Mesothelial cell of epicardium (in vitro differentiated cells): ENCODE measurements at places on chromosomes 6 and 20. TPM values are rescaled to one million over a fixed set of nuclear protein-coding genes. Genes with fewer than 3 reads are reported as not detected.
A peak's percentile ranks its signal among the peaks of the same experiment; 100 is the strongest.

GRCh38 chr6:108570517-108570916, 9.8 kb downstream of the FOXO3 start:
- DNase-seq, result no peak
- H3K27ac ChIP-seq, result no peak overlapping the region
- H3K4me3 ChIP-seq, result no peak overlapping the region
- peaks cover 37% of the 10 kb centered on the region for H3K36me3 ChIP-seq
- peaks cover 3% of the 10 kb centered on the region for H3K27me3 ChIP-seq
- peaks cover 28% of the 10 kb centered on the region for H3K4me1 ChIP-seq

GRCh38 chr6:152404936-152405595, 232.1 kb downstream of the SYNE1 start:
- H3K27me3 ChIP-seq, result no peaks in the 10 kb centered on the region
- no peak overlapping the region for H3K27ac ChIP-seq
- H3K4me3 ChIP-seq, result no peak overlapping the region
- DNase-seq, result no peak

SALL4 gene
- 14.8 to 20.5 TPM (median 18.9 TPM) in 3 replicates for total RNA-seq

EPB41L1 gene
- 42.8 to 44.3 TPM (median 43.1 TPM) in 3 replicates for total RNA-seq

ULBP1 gene
- total RNA-seq, result 0.07 to 0.11 TPM (median 0.11 TPM) in 3 replicates

- H3K27me3 ChIP-seq, result peaks cover 15% of the 10 kb centered on the region
- peaks cover 2% of the 10 kb centered on the region for H3K4me1 ChIP-seq
- H3K4me3 ChIP-seq, result no peak overlapping the region
Observed at GRCh38 chr6:52016915-52017748, 70.3 kb downstream of the PKHD1 start.

DNA sequence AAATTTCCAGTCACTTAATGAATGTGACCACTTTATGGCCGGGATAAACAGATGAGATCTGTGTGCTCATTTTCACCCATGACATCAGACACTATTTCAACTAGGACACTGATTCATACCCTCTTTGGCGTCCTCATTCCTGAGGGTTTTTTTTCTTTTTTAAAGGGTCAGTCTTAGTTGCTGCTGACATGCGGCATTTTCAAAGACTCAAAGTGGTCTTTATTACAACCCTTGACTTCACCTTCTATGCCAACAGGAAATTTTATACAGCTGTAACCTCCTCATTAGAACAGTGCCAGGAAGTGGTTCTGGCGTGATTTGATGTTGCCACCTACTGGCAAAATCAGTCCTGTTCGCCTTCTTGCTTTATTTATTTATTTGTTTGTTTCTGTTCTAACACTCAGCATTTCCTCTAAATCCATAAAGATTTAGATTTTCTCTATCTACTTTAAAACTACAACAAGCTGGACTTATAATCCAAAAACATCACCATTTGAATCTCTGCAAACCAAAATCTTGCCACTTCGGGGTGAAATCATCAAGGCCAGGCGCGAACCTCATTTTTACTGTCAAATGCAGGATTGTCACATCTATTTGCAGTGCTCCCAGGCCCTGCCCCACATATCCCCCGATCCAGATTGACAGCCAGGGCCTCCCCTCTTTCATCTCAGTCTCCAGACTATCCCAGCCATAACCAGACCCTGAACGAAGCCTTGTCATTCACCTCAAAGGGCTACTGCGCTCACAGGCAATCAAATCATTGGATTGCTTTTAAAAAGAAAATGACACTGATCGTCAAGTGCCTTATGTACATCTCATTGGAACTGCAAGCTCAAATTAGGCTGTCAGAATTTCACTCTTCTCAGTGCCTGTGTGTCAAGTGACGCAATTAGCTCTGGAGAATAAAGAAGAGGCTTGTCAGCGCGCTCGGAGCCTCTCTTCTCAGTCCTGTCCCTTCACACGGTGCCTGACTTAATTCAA, 77.5 kb downstream of the C6orf118 start:
- no peak overlapping the region for H3K4me3 ChIP-seq
- peaks cover 7% of the 10 kb centered on the region for H3K4me1 ChIP-seq
- peaks cover 6% of the 10 kb centered on the region for H3K36me3 ChIP-seq
- H3K27ac ChIP-seq, result no peak overlapping the region

ZSCAN16 gene
- total RNA-seq, result 9.1 to 11.7 TPM (median 11.3 TPM) in 3 replicates

GRCh38 chr6:156919370-156919769, 142.2 kb downstream of the ARID1B start:
- DNase-seq, result no peak
- H3K27ac ChIP-seq, result no peak overlapping the region
- peaks cover 4% of the 10 kb centered on the region for H3K36me3 ChIP-seq
- H3K27me3 ChIP-seq, result no peaks in the 10 kb centered on the region
- H3K4me3 ChIP-seq, result no peak overlapping the region
- peaks cover 13% of the 10 kb centered on the region for H3K4me1 ChIP-seq

SIGLEC1 gene
- total RNA-seq, result 0.04 TPM in 1 of 3 replicates, not detected in the others

- H3K36me3 ChIP-seq, result peaks cover 3% of the 10 kb centered on the region
- peak overlapping the region; percentile 71 for H3K27ac ChIP-seq
- no peak for DNase-seq
- no peak overlapping the region for H3K4me3 ChIP-seq
- peaks cover 8% of the 10 kb centered on the region for H3K27me3 ChIP-seq
Observed at GRCh38 chr20:6595704-6596103, 171.8 kb upstream of the BMP2 start.

- peak; percentile 57 for DNase-seq
- H3K36me3 ChIP-seq, result no peaks in the 10 kb centered on the region
- no peaks in the 10 kb centered on the region for H3K27me3 ChIP-seq
- peak overlapping the region; percentile 1 for H3K4me3 ChIP-seq
Observed at GRCh38 chr20:4038047-4038459, 22.7 kb upstream of the RNF24 start.

DNA sequence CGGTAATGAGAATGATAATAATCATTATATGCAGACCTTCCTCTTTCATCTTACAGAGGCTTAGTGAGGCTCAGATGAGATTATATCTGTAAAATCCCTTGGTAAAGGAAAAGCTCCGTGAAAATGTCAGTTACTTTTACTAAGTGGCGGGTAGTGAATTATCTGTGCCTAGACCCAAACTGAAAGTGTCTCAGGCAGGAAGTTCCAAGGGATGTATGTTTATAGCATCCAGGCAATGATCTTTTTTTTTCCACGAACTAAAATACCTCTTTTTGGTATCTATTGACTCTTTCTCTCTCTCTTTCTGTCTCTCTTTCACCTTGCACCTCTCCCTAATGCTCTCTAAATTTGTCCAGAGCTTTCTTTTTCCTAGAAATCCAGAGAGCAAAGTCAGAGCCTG, 5.0 kb downstream of the TCF21 start:
- peak overlapping the region; percentile 77 for H3K27ac ChIP-seq
- DNase-seq, result no peak
- H3K4me3 ChIP-seq, result peak overlapping the region; percentile 53
- H3K27me3 ChIP-seq, result peaks cover 98% of the 10 kb centered on the region

- no peaks in the 10 kb centered on the region for H3K36me3 ChIP-seq
- H3K27ac ChIP-seq, result no peak overlapping the region
Observed at GRCh38 chr6:156729248-156729647, 47.9 kb upstream of the ARID1B start.

DNA sequence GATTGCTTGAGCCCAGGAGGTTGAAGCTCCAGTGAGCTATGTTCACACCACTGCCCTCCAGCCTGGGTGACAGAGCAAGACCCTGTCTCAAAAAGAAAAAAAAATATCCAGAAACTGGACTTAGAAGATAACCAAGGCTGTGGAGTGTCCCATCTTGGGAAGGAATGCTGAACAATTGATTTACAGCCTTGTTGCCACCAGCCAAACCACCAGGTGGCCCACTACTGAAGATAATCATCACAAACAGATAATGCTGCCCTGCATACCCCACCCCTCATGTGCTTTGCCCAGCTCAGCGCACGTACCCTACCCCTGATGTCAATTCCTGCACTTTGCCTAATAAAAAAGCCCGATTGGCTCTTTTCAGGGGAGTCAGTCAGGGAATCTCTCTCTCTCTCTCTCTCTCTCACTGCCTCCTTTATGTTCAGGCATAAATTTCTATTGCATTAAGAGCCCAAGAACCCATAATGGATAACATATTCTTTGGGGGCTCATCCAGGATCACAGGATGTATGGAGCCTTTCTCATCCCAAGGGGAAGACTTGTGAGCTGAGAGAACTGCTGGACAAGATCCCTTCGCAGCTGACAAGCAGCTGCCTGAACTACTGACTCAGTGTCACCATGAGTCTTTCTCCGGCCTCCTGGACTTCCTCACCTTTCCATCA, 166.4 kb downstream of the CD24 start:
- no peak overlapping the region for H3K4me3 ChIP-seq
- DNase-seq, result no peak
- H3K27ac ChIP-seq, result no peak overlapping the region
- peaks cover 52% of the 10 kb centered on the region for H3K36me3 ChIP-seq

DNA sequence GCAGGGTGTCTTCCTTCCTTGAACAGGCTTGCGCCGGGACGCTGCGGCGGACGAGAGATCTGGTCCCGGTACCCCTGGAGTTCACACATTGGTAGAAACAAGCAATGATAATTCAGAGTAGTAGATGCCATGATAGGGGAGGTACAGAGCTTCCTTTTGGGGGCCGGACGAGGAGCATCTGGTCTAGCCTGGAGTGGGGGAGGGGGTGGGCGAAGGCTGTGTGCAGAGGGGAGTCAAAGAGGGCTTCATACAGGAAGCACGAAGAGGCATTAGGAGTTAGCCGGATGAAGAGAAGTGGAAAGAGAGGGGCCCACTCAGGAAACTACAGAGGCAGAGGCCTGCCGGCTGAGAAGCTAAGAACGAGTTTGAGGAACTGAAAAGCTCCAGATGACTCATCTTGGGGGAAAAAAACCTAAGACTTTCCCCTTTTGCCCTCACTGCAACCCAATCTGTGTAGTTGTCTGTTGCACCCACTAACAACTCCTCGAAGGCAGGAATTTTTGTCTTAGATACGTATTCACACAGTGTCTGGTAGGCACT, 611 bp downstream of the CNPY3 start:
- peak overlapping the region; percentile 98 for H3K27ac ChIP-seq
- peak overlapping the region; percentile 93 for H3K4me3 ChIP-seq
- H3K27me3 ChIP-seq, result no peaks in the 10 kb centered on the region
- H3K4me1 ChIP-seq, result peaks cover 40% of the 10 kb centered on the region
- no peak for DNase-seq

GRCh38 chr6:31712296-31712695, 2.9 kb upstream of the LY6G6D start:
- no peak overlapping the region for H3K4me3 ChIP-seq
- DNase-seq, result no peak
- no peaks in the 10 kb centered on the region for H3K27me3 ChIP-seq
- no peaks in the 10 kb centered on the region for H3K36me3 ChIP-seq
- peaks cover 28% of the 10 kb centered on the region for H3K4me1 ChIP-seq

DNA sequence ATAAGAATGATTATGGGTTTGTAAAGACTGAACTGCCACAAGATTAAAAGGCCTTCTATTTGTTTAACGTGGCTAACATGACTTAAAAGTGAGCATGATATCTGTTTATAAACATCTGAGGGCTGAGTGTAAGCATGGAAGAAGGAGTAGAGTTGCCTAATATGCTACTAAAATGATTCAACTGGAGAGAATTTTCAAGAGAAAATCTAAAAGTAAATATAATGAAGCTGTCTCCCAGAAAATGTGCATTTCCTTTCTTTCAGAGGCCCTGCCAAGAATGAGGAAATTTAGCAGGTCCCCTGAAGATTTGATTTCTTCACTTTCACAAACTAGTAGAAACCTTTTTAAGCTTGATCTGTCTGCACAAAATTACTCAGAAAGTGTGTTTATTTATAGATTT, 4.2 kb upstream of the EYA4 start:
- DNase-seq, result no peak
- H3K36me3 ChIP-seq, result no peaks in the 10 kb centered on the region
- H3K4me1 ChIP-seq, result peaks cover 14% of the 10 kb centered on the region
- peaks cover 51% of the 10 kb centered on the region for H3K27me3 ChIP-seq
- H3K27ac ChIP-seq, result peak overlapping the region; percentile 17

GHRH gene
- not detected in 3 replicates for total RNA-seq

CLIC5 gene
- 1.8 to 2.4 TPM (median 2.1 TPM) in 3 replicates for total RNA-seq

CRIP3 gene
- total RNA-seq, result 2.2 to 3.4 TPM (median 2.9 TPM) in 3 replicates

CAP2 gene
- 14.1 to 15.6 TPM (median 15.0 TPM) in 3 replicates for total RNA-seq

ARMC2 gene
- 11.3 to 16.5 TPM (median 16.2 TPM) in 3 replicates for total RNA-seq

DNA sequence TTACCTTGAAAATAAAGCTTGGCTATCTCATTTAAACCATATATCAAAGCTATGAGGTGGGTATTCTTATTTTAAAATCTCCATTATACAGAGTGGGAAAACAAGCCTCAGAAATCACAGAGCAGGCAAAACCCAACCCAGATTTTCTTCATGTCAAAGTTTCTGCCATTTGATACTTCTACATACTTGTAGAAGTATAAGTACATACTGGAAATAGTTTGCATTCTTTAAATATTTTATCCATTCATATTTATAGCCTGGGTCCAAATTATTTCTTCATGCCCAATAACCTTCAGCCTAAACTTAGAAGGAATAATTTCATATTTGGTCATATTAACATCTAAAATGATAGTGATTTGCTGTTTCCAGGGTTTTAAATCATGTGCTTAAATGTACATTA, 61.8 kb downstream of the MLIP start:
- H3K27ac ChIP-seq, result no peak overlapping the region
- H3K4me3 ChIP-seq, result no peak overlapping the region
- no peaks in the 10 kb centered on the region for H3K27me3 ChIP-seq
- H3K4me1 ChIP-seq, result no peaks in the 10 kb centered on the region
- no peaks in the 10 kb centered on the region for H3K36me3 ChIP-seq

GRCh38 chr6:159093609-159094443, 49.0 kb upstream of the TAGAP start:
- H3K4me3 ChIP-seq, result no peak overlapping the region
- H3K36me3 ChIP-seq, result no peaks in the 10 kb centered on the region

GRCh38 chr6:107620732-107621131, 130.8 kb downstream of the SOBP start:
- DNase-seq, result no peak
- H3K4me3 ChIP-seq, result no peak overlapping the region
- peaks cover 11% of the 10 kb centered on the region for H3K4me1 ChIP-seq

DNA sequence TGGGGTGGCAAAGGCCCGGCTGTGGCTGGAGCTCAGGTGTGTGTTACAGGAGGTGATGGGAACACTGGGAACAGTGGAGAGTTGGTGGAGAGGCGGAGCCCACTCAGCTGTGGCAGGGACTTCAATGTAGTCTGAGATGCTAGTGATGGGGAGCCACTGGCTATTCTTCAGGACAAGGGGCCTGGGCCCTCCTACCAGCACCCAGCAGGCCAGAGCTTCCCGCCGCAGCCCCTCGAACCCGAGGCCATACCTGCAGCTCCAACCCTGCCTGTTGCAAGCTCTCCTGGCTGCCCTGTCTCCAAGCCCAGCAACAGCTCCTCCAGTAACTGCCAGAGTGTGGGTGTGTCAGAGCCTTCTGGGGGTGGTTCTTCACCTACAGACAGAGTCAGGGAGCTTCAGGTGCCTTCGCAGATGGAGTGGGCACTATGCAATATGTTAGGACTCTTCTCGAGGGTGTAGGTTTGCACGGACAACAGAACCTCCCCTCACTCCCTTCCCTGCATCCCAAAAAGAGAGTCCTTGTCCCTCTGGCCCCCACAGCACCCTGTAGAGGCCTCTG, 146.2 kb upstream of the MLN start:
- no peak for DNase-seq
- no peak overlapping the region for H3K27ac ChIP-seq
- no peaks in the 10 kb centered on the region for H3K4me1 ChIP-seq

BPIFB4 gene
- not detected in 3 replicates for total RNA-seq
